ENCODE measurements at places on chromosomes 1 and 21. TPM values are rescaled to one million over a fixed set of nuclear protein-coding genes. Genes with fewer than 3 reads are reported as not detected.
A peak's percentile ranks its signal among the peaks of the same experiment; 100 is the strongest.

DNA sequence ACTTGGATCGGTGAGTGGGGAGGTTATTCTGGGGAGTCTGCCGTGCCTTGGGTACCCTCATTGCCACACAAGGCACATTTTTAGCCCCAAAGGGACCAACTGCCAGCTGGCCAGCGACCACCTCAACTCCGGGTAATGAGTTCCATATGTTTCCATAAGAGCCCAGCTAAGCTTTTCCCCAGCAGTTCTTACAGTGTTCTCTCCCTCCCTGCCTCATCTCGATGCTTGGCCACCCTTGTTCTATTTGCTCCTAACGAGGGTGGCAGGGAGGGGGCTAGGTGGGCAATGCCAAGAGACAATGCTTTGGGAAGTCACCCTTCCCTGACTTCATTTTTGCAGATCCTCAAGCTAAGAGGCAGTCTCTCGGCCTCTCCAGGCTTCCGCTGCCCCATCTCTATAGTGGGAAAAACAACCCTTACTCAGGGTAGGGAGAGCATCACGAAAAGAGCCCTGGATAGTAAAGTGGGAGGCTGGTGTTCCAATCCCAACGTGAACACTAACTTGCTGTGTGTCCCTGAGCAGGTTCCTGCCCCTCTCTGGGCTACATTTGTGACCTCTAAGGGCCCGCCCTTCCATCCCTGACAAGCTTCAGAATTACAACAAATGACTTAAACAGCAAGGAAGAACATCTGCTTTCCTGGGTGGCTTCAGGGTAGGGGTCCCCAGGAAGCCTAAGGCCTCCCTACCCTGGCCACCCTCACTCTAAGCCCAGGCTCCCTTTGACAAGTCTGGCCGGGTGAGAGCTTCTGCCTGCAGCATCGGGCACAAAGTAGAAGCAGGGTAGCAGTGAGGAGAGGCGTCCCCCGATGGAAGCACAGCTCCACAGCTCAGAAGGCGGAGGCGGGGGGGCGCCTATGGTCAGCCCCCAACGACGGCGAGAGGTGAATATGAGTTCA, 5.8 kb downstream of the ID3 start:
- H3K27me3 ChIP-seq, result no peaks in the 10 kb centered on the region
- no peak overlapping the region for H3K27ac ChIP-seq
- H3K4me1 ChIP-seq, result peaks cover 38% of the 10 kb centered on the region
- H3K36me3 ChIP-seq, result no peaks in the 10 kb centered on the region
- DNase-seq, result no peak

Gene TOE1
- 12.1 TPM for polyA plus RNA-seq

GRCh38 chr1:43620956-43621355, 29.0 kb upstream of the KDM4A start:
- no peak for DNase-seq
- H3K27ac ChIP-seq, result no peak overlapping the region
- H3K4me1 ChIP-seq, result no peaks in the 10 kb centered on the region
- peaks cover 68% of the 10 kb centered on the region for H3K36me3 ChIP-seq
- H3K27me3 ChIP-seq, result no peaks in the 10 kb centered on the region

DNA sequence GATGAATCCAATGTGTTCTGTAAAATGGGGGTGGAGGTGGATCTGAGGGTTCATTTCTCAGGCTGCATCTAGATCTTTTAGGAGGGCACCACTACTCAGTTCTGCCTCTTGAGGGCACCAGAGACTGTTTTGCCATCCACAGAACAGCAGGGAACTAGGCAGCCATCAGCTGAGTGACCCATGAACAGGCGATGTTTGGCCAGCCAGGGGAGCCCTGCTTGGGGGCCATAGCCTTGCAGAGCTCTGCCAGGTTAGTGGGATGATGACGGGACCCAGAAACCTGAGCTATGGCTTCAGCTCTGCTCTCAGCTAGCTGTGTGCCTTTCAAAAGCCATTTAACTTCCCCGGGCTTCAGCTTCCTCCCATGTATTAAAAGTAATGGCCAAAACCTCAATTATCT, 13.4 kb upstream of the NOS1AP start:
- DNase-seq, result no peak
- H3K4me1 ChIP-seq, result peaks cover 7% of the 10 kb centered on the region
- H3K36me3 ChIP-seq, result no peaks in the 10 kb centered on the region

DNA sequence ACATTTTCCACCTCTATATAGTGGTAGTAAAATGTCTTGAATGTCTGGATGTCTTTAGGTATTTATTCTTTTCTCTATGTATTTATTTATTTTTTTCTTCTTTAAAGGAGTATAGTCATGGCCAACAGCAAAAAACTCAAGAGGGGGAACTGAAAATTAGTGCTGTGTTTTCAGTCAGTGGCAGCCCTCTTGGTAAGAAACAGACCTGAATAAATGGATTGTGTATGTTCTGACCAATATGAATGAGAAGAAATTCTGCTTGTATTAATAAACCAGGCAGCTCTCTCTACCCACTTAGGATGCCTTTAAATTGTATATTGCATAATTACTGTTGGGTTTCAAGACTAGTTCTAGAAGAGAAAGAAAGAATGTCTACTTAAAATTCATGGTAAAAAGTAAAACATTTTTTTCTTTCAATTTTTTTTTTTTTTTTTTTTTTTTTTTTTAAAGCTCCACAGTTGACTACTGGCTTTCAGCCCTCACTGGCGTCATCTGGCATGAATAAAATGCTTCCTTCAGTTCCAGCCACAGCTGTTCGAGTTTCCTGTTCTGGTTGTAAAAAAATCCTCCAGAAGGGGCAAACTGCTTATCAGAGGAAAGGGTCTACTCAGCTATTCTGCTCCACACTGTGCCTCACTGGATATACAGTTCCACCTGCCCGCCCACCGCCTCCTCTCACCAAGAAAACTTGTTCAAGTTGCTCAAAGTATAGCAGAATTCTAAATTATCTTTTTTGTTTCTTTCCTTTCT, 101.6 kb downstream of the ZMYM4 start:
- no peak overlapping the region for H3K4me3 ChIP-seq
- H3K4me1 ChIP-seq, result no peaks in the 10 kb centered on the region
- H3K36me3 ChIP-seq, result no peaks in the 10 kb centered on the region
- H3K27ac ChIP-seq, result no peak overlapping the region
- H3K27me3 ChIP-seq, result no peaks in the 10 kb centered on the region

Gene USH2A
- under 0.01 TPM for polyA plus RNA-seq

- H3K27me3 ChIP-seq, result no peaks in the 10 kb centered on the region
- no peaks in the 10 kb centered on the region for H3K36me3 ChIP-seq
- peak; percentile 90 for DNase-seq
- peaks cover 41% of the 10 kb centered on the region for H3K4me1 ChIP-seq
- peak overlapping the region; percentile 70 for H3K27ac ChIP-seq
Observed at GRCh38 chr21:41612674-41613532, 104.9 kb upstream of the TMPRSS2 start.

Gene TCEA3
- polyA plus RNA-seq, result 0.63 TPM

GRCh38 chr1:16905868-16906702, 10.3 kb downstream of the RNU1-2 start:
- H3K4me3 ChIP-seq, result no peak overlapping the region
- peak overlapping the region; percentile 100 for H3K27ac ChIP-seq
- peaks cover 28% of the 10 kb centered on the region for H3K4me1 ChIP-seq
- no peaks in the 10 kb centered on the region for H3K36me3 ChIP-seq

- no peaks in the 10 kb centered on the region for H3K27me3 ChIP-seq
- H3K36me3 ChIP-seq, result no peaks in the 10 kb centered on the region
- peaks cover 31% of the 10 kb centered on the region for H3K4me1 ChIP-seq
- H3K4me3 ChIP-seq, result peak overlapping the region; percentile 94
- DNase-seq, result no peak
- peak overlapping the region; percentile 86 for H3K27ac ChIP-seq
Observed at GRCh38 chr1:66929146-66929688, 4.4 kb downstream of the MIER1 start.

DNA sequence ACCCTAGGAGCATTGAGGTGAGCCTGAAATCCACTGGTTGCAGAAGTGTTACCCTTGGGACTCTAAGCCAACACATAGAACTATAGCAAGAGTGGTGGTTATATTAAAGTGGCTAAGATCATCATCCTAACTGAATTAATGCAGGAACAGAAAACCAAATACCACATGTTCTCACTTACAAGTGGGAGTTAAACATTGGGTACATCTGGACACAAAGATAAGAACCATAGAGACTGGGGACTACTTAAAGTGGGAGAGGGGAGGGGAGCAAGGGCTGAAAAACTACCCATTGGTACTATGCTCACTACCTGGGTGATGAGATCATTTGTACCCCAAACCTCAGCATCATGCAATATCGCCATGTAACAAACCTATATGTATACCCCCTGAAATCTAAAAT, 100.0 kb downstream of the SLC25A24 start:
- H3K4me3 ChIP-seq, result no peak overlapping the region
- DNase-seq, result no peak
- H3K4me1 ChIP-seq, result no peaks in the 10 kb centered on the region

GRCh38 chr1:101769520-101769919, 227.2 kb downstream of the OLFM3 start:
- H3K4me1 ChIP-seq, result no peaks in the 10 kb centered on the region
- H3K4me3 ChIP-seq, result no peak overlapping the region
- H3K27ac ChIP-seq, result no peak overlapping the region

Gene MEX3A
- polyA plus RNA-seq, result 1.5 TPM

DNA sequence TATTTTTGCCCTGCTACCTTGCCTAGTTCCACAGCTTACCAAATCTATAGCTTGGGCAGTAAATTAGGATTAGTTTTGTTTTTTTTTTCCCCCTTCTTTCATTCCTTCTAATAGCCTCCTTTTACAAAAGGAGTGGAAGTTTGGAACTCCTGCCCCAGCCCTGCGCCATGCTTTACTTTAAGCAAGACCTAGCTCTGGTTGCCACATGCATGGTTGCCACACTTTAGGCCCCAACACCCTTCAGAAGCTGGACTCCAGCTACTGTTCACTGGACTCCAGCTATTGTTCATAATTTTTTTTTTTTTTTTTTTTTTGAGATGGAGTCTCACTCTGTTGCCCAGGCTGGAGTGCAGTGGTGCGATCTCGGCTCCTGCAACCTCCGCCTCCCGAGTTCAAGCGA, 115.8 kb downstream of the NR5A2 start:
- H3K4me1 ChIP-seq, result no peaks in the 10 kb centered on the region
- no peak for DNase-seq
- no peak overlapping the region for H3K4me3 ChIP-seq
- H3K27ac ChIP-seq, result no peak overlapping the region

GRCh38 chr1:38918568-38918967, 23.1 kb downstream of the RHBDL2 start:
- no peak overlapping the region for H3K27ac ChIP-seq
- H3K4me3 ChIP-seq, result no peak overlapping the region
- no peaks in the 10 kb centered on the region for H3K4me1 ChIP-seq
- no peaks in the 10 kb centered on the region for H3K27me3 ChIP-seq
- DNase-seq, result no peak

Gene LCE1B
- polyA plus RNA-seq, result 0.48 TPM

- no peak overlapping the region for H3K4me3 ChIP-seq
- DNase-seq, result peak; percentile 23
- H3K4me1 ChIP-seq, result peaks cover 17% of the 10 kb centered on the region
- peak overlapping the region; percentile 50 for H3K27ac ChIP-seq
- H3K36me3 ChIP-seq, result no peaks in the 10 kb centered on the region
Observed at GRCh38 chr1:229841230-229841629, 215.2 kb downstream of the URB2 start.

DNA sequence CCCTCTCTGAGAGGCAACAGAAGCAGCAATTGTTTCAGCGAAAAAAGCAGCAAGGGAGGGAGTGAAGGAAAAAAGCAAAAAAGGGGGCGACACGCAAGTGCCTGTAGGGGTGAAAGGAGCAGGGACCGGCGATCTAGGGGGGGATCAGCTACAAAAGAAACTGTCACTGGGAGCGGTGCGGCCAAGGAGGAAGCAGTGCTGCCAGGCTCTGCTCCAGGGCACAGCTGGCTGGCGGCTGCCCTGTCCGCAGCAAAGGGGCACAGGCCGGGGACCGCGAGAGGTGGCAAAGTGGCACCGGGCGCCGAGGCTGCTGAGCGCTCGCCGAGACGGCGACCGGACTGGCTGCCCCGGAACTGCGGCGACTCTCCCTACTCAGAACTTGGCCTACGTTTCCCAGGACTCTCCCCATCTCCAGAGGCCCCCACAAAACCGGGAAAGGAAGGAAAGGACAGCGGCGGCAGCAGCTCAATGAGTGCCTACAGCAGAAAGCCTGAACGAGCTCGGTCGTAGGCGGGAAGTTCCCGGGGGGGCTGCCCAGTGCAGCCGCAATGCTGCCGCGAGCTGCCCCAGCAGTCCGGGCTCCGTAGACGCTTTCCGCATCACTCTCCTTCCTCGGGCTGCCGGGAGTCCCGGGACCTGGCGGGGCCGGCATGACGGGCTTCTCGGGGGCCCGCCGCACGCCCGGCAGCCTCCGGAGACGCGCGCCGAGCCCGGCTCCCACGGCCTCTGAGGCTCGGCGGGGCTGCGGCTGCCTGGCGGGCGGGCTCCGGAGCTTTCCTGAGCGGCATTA, 1.0 kb upstream of the CDKN2C start:
- peak overlapping the region; percentile 98 for H3K4me3 ChIP-seq
- no peak for DNase-seq
- H3K4me1 ChIP-seq, result peaks cover 10% of the 10 kb centered on the region
- no peaks in the 10 kb centered on the region for H3K27me3 ChIP-seq
- no peaks in the 10 kb centered on the region for H3K36me3 ChIP-seq

Gene CFHR3
- not detected for polyA plus RNA-seq

DNA sequence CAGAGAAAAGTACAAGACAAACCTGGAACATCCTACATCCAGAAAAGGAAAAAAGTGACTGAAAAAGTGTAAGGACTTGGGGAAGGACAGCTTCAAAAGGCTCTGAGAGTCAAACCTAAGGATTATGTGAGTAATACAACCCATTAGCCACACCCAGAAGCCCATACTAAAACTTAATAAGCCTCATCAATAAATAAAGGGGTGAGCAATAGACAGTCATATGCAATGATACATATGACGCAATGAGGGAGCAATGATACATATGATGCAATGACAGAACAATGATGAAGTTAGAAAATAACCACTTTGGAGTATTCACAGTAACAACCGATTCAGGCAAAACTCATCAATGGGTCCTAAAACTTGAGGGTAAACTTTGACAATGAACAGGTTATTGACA, 50.1 kb downstream of the BRWD1 start:
- no peaks in the 10 kb centered on the region for H3K27me3 ChIP-seq
- no peak overlapping the region for H3K4me3 ChIP-seq
- no peaks in the 10 kb centered on the region for H3K4me1 ChIP-seq
- peaks cover 15% of the 10 kb centered on the region for H3K36me3 ChIP-seq
- peak overlapping the region; percentile 75 for H3K27ac ChIP-seq

DNA sequence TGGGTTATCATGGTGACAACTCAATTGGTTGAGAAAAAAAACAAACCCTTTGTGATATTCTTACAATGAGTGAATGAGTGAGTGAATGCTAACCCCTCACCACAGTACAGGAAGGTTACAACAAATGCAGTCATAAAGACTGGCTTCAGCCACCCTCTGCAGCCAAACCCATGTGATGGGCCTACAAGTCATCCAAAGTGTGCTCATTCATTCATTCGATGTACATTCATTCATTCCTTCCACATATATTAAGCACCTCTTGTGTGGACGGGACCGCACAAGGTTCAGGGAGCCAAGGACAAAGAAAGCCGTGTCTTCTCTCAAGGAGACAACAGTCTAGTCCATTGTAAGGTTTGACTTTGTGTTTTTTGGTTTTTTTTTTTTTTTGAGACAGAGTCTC, 49.4 kb downstream of the WDR4 start:
- H3K27ac ChIP-seq, result no peak overlapping the region
- no peak for DNase-seq
- no peaks in the 10 kb centered on the region for H3K36me3 ChIP-seq
- H3K27me3 ChIP-seq, result no peaks in the 10 kb centered on the region
- no peak overlapping the region for H3K4me3 ChIP-seq

GRCh38 chr1:243343970-243344937, 88.4 kb downstream of the SDCCAG8 start:
- no peaks in the 10 kb centered on the region for H3K27me3 ChIP-seq
- no peak overlapping the region for H3K27ac ChIP-seq
- peak; percentile 9 for DNase-seq
- peaks cover 5% of the 10 kb centered on the region for H3K36me3 ChIP-seq
- no peak overlapping the region for H3K4me3 ChIP-seq

Gene OSCP1
- 7.1 TPM for polyA plus RNA-seq
